ENCODE measurements at places on chromosomes 5 and 9.

GRCh38 chr9:100083448-100084127 lies 15.2 kb downstream of the ERP44 start:
- DNase-seq = peak; percentile 75

DNA sequence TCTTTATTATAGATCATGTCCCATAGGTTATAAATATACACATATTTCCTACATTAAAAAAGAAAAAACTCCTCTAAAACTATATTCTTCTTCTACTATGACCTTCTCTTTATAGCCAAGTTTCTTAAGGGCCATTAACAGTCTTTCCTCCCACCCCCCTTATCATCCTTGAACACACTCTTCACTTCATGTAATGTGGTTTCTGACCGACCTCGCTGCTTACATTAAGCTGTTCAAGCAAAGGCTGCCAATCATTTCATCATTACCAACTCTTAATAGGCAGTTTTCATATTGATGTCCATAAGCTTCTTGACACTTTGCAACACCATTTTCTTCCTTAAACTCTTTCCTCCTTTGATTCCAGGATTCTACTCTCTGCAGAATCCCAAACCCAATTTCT lies 283.0 kb upstream of the PCSK5 start:
- DNase-seq = no peak

DNA sequence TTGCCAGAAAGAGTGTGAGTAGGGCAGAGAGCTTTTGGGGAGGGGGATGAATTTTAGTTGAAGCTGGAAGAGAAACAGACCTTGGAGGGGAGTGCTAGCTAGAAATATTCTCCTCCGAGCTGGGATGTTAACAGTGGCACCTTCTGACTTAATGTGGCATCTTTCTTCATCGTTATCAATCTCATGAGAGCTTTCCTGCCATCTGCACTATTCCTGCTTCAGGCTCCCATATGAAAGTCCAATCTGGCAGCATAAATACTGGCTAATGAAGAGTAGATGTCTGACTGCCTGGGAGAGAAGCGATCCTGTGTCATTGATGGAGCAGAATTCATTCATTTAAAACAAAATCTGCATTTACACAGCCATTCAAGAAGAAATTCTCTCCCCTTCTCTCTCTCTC lies 284.5 kb downstream of the TMEM38B start:
- DNase-seq = peak; percentile 77

GRCh38 chr9:93810028-93810971 lies 144.9 kb downstream of the BARX1 start:
- no peak for DNase-seq

DNA sequence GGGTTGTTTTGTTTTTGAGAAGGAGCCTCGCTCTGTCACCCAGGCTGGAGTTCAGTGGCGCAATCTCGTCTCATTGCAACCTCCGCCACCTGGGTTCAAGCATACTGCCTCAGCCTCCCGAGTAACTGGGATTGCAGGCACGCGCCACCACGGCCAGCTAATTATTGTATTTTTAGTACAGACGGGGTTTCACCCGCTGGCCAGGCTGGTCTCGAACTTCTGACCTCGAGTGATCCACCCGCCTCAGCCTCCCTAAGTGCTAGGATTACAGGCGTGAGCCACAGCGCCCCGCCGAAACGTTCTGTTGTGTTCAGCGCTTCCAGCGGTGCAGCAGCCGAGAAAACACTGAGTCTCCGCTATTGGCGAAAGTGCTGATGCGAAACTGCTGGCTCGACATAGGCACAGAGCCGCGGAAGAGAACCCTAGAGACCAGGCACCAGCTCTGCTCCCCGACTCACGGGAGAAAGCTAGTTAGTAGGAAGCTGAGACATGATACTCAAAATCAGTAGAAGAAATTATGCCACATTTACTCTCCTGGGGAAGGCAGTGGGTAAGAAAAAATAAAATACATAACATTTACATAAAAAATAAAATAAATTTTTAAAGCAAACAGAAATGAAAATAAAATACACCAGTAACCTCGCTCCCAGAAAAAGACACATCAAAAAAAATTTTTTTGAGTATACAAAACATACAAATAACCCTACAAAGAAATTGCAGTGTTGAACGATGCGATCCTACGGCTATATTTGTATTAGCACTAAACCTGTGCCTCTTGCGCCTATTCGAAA lies 31.6 kb downstream of the ANXA2R start:
- DNase-seq = peak; percentile 68

- DNase-seq = no peak
Measured at GRCh38 chr5:157443041-157443549, 16.9 kb upstream of the NIPAL4 start.

GRCh38 chr5:72326306-72326649 lies 6.1 kb downstream of the PTCD2 start:
- peak; percentile 48 for DNase-seq

- DNase-seq = no peak
Measured at GRCh38 chr9:126490214-126490631, 123.5 kb upstream of the LMX1B start.

GRCh38 chr5:1032551-1033027 lies 24.0 kb downstream of the NKD2 start:
- DNase-seq = no peak

DNA sequence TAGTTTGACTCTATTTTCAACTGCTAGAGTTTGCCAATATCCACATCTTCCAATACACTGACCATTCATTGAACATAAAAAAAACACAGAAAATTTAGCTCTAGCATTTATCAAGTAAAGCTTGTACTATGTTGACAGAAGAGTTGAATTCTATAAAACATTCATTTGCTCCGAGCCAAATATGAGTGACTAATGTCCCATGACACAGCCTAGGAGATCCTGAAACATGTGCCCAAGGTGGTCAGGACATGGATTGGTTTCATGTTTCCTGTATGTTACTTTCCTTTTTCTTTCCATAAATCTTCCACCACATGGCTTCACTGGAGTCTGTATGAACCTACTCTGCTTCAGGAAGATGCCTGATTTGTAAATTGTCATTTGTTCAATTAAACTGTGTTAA lies 122.4 kb upstream of the PRDM9 start:
- no peak for DNase-seq

GRCh38 chr5:172199446-172199845 lies 5.5 kb downstream of the EFCAB9 start:
- no peak for DNase-seq

GRCh38 chr5:20276061-20276958 lies 288.3 kb upstream of the CDH18 start:
- no peak for DNase-seq

- peak; percentile 20 for DNase-seq
Measured at GRCh38 chr9:113274474-113275156, 757 bp downstream of the CDC26 start.

- no peak for DNase-seq
Measured at GRCh38 chr9:71624728-71625127, 143.6 kb downstream of the CEMIP2 start.

DNA sequence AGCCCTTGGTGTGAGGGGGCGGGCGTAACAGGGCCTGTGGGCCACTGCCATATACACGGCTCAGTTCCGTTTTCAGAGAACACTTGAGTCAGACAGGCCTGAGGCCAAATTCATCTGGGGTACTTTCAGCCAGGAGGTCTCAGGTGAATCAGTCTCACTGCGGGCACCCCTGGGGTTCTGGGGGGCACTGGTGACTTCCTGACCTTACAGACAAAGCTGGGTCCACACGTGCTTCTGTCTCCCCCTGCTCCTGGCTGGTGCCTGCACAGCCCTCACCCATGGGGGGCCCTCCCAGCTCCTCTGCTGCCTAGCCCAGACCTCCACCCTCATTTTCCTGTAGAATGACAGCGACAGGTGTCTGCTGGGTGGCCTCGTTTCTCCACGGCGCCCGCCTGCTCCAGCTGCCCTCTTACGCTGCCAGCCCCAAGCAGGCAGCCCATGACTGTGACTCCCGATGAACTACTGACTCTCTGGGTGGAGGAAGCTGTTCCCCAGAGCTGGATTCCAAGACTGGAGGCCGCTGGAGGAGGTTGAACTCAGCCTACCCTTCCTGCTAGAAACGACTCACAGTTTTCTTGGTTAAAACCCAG lies 374.1 kb upstream of the IRX4 start:
- no peak for DNase-seq

- DNase-seq = no peak
Measured at GRCh38 chr9:20191228-20191840, 402.5 kb upstream of the SLC24A2 start.

DNA sequence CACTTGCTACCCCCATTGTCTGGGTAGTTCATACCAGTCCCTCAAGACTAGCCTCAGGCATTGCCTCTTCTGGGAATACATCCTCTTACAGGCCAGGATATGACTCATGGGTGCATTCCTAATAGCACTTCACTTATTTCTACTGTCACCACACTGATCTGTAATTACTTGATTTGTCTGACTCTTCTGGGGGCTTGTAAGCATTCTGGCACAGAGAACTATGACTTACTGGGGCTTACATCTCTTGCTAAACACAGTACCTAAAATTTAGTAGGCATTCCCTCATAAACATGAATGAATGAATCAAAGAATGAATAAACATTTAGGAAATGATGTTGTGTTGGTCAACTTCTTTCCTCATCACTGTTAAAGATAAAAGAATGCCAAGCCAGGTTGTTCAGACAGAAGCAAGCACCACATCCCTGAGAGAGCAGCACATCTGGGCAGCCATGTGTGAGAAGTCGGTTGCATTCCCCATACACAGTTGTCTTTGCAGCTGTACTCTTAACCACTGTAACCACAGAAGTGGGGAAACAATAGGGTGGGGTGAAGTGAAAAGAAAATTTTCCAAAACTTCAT lies 27.6 kb downstream of the IL7R start:
- no peak for DNase-seq

- DNase-seq = no peak
Measured at GRCh38 chr5:98774192-98775033, 950 bp downstream of the RGMB start.

- no peak for DNase-seq
Measured at GRCh38 chr5:32531885-32532520, 53.4 kb upstream of the SUB1 start.

GRCh38 chr5:81995407-81995806 lies 23.6 kb downstream of the ATG10 start:
- DNase-seq = no peak

Measured in NCI-H524 treated with DMSO at 0.1 percent for 48 hours (cell line).